ENCODE measurements at places on chromosomes 7 and 10.

DNA sequence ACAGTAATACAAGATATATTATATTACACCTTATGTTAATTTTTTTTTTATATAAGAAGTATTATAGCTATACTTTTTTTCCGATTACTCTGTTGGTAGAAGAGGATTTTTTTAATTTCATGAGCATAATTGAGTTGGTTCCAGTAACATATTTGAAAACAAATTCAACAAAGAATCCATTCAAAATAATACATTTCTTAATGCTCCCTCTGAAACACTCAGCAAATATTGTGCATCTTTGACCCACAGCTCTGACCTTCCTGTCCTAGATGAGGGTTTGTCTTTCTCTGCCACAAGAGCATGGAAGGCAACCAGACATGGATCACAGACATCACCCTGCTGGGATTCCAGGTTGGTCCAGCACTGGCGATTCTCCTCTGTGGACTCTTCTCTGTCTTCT is at the start of gene OR2A2:
TSS of gene OR2A2 (plus strand) at position 301 of the 400 bp plus-strand sequence. CDS start at position 301, 0 bp downstream.
- DNase-seq = no peak

DNA sequence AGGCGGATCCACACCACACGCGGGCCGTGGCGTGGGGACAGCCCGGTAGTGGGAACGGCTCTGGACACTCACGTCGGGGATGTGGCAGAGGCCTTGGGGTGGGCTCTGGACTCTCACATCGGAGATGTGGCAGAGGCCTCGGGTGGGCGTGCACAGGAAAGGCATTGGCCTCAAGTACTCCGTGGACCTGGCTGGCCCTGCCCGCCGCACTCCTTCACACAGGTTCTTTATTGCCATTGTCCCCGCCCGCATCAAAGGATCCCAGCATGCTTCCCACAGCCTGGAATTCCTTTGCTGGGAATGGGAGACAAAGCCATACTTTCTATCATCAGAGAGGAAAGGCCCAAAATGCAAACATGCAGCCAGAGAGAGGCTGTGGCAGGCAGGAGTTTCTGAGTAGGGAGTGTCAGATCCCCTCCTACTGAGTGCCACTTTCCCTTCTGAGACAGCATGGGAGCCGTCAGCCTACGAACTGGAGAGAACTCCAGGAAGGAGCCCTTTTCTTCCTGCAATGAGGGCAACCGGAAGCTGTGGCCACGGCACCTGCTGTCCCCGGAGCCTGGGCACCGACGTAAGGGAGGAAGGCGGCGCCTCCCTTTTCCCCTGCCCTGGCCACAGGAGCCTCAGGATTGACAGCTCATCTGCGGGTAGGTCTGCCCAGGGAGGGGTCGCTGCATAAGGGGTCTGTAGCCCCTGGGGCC is 51.5 kb downstream of the RBM17 start:
- DNase-seq = no peak

DNA sequence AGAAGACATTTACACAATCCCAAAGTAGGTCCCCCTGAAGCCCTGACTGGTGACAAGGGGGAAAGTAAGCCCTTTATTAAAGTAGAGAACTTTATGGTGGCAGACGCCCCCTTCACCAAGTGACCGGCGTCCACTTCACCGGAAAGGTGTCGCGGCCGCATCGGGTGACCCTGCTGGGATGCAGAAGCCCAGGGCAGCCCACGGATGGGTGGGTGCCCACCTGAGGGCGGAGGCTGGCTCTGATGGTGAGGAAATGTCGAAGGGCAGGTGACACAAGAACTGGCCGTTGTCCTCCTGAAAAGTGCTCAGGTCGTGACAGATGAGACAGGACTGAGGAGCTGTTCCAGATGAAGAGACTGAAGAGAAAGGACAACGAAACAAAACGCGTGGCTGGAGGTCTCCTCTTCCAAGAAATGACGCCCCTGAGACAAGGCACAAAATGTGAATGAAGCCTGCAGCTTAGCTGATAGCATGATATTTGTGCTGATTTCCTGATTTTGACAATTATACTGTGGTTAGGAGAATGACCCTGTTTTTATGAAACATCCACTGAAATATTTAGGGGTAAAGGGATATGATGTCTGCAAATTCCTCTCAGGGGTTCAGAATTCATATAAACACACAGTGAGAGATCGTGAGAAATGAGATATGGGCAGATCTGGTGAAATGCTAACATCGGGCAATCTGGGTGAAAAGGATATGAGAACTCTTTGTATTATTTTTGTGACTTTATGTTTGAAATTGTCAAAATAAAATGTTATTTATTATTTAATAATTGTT is 123.9 kb downstream of the PRKAG2 start:
- DNase-seq = no peak

DNA sequence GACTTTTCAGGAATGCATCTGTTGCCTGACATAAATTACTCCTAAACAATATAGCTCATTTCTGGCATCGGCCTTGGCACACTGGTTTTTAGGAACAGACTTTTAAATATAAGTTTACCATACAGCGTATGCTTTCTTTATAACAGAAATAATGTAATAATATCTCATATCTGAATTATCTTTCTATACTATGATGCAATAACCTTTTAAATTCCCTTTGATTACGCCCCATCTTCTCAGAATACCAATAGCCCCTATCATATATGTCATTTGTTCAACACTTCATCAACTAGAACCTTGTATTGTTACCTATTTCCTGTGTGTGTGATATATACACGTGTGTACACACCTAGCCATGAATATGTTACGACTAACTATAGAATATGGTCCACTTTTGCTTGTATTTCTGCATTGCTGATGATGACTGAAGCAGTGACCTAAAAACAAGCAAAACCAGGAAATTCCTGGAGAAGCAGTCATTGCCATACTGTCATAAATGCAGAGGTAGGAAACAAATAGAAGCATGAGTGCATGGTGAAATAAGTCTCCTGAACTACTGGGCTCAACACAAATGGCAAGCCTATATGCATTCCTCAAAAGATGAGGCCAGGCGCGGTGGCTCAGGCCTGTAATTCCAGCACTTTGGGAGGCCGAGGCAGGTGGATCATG is 618.4 kb upstream of the NRP1 start:
- DNase-seq = no peak

GRCh38 chr10:25639646-25640045 is 294.4 kb upstream of the MYO3A start:
- no peak for DNase-seq

DNA sequence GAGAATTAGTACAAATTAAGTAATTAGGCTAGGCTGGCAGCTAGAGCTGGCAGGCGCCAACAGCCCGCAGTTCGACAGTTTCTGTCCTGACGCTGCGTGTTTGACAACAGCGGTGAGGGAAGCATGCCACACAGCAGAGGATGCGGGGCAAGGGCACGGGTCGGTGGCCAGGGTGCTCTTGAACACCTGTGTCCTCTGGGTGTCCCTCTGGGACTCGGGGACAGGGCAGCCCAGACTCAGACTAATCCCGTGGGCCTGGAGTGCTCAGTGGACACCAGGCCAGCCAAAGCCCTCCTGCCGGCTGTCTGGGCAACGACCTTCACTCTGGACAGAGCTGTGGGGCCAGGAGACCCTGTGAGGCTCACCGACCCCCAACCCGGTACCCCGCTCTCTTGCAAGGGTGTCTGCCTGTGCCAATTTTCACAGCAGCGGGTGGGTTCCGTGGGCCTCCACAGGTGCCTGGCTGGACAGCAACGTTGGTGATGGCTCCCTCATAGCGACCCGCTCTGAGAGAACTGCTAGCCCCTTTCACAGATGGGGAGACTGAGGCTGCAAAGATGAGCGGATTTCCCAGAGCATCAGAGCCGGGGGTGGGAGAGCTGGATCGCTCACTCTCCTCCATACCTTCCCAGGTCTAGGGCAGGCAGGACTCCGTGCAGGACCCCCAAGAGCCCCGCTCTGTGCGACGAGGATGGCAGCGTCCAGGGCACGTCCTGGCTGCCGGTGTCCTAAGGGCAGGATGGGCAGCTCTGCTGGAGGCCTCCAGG is 48.5 kb downstream of the FOXL3 start:
- DNase-seq = no peak

- no peak for DNase-seq
Observed at GRCh38 chr10:78065611-78066010, 31.9 kb downstream of the RPS24 start.

DNA sequence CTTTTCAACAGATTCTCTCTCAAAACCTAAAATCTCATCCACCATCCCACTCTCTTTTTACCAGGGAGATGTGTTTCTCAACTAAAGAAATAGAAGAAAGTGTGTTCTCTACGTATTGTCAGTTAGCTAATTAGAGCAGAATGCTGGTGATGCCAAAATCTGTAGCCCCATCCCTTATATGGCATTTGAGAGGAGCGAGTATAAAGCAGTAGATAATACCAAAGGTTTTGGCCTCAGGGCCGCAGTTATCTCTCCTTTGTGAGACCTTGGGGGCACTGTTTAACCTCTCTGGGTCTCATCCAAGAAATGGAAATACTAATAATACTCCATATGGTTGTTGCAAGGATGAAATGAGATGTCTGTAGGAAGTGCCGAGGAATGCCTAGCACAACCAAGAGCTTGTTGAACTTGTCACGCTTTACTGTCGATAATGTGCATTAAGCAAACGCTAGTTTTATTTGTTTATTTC is 456 bp upstream of the DLD start:
- no peak for DNase-seq

GRCh38 chr7:48899932-48900331 is 24.4 kb upstream of the CDC14C start:
- DNase-seq = no peak

DNA sequence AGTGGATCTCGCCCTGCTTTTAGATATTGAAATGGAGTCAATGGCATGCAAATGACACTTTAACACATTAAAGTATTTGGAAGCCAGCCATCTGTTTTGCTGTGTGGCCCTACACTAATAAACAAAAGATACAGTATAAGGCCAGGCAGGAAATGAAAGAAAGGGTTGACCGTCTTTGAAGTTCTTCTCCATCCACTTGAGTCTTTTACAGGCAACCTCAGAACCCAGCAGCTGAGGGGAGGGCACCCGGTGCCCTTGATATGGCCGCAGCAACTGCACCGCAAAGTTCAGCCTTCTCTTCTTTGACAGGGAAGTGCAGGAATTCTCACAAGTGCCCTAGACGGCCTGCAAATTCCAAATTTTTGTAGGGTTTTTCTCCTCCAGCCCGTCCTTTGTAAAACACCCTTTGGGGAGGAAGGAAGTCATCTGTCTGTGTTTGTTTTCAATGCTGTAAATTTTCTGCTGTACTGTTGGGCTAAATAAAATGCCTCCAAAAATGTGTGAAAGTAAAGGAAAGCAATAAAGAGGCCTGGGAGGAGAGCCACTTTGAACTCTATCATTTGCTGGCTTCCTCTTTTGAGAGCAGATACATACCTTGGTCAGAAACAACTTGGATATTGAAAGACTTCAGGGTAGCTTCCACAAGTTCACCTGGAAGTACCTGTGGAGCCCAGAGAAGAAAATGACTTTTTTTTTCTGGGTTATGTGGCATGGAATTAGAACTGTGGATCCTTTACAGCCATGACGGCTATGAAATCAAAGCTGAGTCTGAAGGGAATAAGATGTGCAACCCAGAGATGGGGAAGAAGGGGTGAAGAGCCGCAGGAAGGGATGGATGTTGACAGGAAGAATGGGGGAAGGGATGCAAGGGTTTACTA is 3.6 kb downstream of the HOXA1 start:
- no peak for DNase-seq

DNA sequence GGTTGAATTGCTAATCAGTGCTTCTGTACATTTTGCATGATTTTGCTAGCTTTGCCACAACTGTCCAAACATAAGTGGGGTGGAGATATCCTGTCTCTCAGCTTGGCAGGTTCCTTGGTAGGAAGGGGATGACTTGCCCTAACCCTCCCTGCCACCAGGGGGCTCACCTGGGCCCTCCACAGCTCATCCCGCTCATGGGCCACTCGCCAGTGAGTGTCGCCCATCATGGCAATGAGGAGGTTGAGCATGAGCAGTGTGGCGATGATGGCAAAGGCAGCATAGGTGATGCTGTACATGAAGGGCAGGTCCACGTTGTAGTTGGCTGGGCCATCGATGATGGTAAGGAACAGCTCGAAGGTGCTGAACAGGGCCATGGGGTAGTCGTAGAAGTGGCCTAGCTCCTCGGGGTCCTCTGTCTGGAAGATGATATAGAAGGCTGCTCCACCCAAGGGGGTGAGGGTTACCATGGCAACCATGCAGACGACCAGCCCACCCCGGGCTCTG is 12.2 kb downstream of the TRPV6 start:
- no peak for DNase-seq

DNA sequence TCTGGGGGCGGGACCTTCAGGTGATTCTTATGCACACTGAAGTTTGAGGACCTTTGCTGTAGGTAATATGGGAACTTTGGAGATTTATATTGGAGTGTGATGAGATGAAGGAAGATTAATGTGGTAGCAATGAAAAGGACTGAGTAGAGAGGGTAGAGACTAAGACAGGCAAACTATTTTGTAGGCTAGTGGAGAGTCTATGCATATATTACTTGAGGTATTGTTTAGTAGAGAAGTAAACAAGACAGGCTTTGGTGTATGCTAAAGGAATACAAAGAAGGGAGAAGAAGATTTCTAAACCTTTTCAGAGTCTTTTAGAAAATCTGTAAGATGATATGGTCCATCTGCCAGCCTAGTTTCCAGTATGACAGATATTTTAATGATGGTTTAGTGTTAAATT is 129.1 kb downstream of the EXOC4 start:
- DNase-seq = no peak

- no peak for DNase-seq
Observed at GRCh38 chr7:23593706-23594105, 3.5 kb upstream of the CCDC126 start.

DNA sequence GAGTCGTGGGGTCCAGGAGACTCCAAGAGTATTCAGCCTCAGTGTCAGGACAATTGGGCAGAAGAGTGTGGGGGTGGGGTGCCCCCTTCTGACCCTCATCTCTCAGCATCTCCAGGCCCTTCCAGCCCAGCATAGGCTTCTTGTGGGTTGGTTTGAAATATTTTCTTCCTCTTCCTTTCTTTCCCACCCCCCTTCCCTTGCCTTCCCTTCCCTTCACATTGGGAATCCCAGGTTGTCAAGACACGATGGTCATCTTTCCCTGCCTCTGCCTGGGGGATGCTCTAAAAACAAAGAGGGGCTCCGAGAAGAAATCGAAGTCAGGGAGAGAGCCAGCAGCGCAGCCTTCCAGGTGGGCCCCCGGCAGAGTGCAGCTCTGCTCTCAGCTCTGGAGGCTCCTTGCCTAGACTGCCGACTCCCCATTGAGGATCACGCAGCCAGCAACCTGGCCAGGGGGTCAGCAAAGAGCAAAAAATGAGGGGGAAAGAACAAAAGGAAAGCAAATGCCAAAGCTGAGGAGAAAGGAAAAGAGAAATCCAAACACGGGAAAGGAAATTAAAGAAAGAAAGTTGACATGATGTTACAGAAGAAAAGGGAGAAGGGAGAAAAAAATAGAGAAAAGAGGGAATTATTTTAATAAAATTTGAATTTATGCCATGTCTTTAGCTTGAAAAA is 1.5 kb downstream of the PAX2 start:
- no peak for DNase-seq

GRCh38 chr7:130893441-130893894 is 159.5 kb upstream of the KLF14 start:
- DNase-seq = peak; percentile 88

Data from pons (tissue), 1 donor.